ENCODE measurements at places on chromosomes 6 and 20.

GRCh38 chr6:52577022-52577777 is at the start of gene TRAM2:
TRAM2 (minus strand) TSS chr6:52577060; CDS start chr6:52576915, 145 bp downstream.
- no peak for DNase-seq

DNA sequence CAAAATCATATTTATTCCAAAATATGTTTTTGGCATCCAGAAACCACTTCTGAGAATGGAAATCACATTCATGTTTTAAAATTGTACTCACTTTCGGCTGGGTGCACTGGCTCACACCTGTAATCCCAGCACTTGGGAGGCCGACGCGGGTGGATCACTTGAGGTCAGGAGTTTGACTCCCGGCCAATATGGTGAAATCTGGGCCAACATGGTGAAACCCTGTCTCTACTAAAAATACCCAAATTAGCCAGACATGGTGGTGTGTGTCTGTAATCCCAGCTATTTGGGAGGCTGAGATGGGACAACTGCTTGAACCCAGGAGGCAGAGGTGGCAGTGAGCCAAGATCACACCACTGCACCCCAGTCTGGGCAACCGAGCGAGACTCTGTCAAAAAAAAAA is 580.7 kb downstream of the MAFB start:
- no peak for DNase-seq

- peak; percentile 62 for DNase-seq
Measured at GRCh38 chr6:159121486-159121885, 47.7 kb upstream of the FNDC1 start.

GRCh38 chr6:131572686-131573415 is at the start of gene ARG1:
ARG1 (plus strand) TSS chr6:131573226; CDS start chr6:131573283, 57 bp downstream.
- no peak for DNase-seq

DNA sequence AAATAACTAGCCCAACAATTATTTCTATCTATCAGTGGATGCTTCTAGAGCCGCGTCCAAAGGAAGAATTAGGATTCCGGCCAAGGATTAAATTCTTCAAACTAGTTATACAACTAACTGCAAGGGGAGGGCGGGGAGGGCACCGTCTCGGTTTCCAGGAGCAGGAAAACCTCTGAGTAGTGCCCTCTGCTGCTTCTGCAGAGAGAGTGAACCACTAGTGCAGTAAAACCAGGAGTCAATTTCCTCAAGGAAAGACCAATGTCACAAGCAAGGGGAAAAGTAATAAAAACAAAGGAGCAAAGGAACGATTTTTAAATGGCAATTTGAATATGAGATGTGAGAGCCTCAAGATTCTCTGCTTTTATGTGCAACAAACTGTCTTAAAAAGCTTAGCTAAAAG is 16.5 kb upstream of the UBE2J1 start:
- no peak for DNase-seq

DNA sequence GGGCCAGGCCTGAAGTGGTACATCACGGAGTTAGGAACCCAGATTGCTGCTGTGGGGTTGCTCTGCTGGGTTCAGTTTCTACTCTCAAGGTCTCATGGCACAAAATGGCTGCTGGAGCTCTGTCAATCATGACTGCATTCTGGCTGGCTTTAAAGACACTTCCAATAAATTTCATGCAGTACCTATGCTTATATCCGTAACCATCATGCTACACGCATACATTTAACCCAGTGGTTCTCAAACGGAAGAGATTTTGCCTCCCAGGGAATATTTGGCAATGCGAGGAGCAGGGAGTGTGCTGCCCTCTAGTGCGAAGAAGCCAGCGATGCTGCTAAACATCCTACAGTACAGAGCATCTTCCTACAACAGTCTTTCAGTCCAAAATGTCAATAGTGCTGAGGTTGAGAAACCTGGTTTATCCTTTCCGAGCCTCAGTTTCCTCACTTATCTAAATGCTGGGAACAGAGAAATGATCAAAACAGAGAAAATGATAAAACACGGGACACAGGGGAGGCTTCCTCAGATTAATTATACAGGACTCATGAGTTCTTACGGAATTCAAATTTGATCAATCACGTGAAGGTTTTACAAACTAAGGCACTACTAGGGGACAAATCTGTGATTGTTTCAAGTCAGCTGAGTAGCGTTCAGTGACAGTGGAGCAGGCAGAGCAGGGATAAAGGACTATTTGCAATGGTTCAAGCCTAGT is 9.6 kb upstream of the SLC2A10 start:
- DNase-seq: no peak

- DNase-seq: no peak
Measured at GRCh38 chr6:140001005-140001404, 626.6 kb upstream of the CITED2 start.

DNA sequence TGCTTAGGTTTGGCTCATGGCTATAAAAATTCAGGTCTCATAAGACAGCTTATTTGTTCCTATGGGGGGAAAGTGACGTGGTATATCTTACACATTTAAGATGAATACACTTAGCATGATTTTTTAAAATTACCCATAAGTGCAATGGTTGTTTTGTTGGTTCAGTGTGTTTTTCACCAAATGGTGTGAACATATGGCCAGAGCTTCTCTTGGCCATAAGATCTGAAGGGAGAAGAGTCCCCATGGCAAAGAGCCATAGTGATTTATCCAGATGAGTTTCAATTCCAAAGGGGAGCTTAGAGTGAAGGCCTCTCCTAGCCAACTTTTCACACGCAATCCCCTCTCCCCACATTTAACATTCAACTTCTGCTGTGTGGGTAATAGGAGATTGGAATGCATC is 107.6 kb downstream of the TMEM242 start:
- DNase-seq: no peak

- DNase-seq: peak; percentile 12
Measured at GRCh38 chr20:57380081-57380750, 11.0 kb upstream of the RBM38 start.

GRCh38 chr6:134590449-134590848 is 272.5 kb upstream of the SGK1 start:
- DNase-seq: no peak

GRCh38 chr6:79168695-79168980 is 65.8 kb downstream of the HMGN3 start:
- no peak for DNase-seq

GRCh38 chr6:158782432-158783166 is 36.6 kb downstream of the EZR start:
- DNase-seq: no peak

DNA sequence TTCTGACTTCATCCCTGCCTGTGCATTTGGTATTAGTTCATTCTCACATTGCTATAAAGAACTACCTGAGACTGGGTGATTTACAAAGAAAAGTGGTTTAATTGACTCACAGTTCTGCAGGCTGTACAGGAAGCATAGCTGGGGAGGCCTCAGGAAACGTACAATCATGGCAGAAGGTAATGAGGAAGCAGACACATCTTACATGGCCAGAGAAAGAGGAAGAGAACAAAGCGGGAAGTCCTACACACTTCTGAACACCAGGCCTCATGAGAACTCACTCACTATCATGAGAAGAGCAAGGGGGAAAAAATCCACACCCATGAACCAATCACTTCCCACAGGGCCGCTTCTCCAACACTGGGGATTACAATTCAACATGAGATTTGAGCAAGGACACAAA is 303.9 kb downstream of the CBLN4 start:
- no peak for DNase-seq

GRCh38 chr20:6705106-6705766 is 62.2 kb upstream of the BMP2 start:
- no peak for DNase-seq

DNA sequence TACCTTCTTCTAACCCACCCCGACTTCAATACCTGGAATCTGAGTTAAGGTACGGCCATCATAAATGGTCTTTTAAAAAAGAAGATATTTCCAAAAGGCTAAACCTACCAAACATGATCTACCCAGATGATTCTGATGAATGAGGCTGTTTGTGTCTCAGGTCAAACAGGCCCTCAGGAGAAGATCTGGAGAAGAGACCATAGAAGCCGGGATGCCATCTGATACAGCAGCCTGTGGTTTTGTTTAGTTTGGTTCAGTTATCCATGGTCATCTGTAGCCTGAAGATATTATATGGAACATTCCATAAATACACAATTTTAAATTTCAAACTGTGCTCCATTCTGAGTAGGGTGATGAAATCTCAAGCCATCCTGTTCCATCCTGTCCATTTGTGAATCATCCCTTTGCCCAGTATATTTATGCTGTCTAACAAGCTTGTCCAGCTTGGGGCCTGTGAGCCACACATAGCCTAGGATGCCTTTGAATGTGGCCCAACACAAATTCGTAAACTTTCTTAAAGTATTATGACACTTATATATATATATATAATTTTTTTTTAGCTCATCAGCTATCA is 4.0 kb upstream of the CAP2 start:
- no peak for DNase-seq

GRCh38 chr6:21751608-21752007 is 158.1 kb downstream of the SOX4 start:
- no peak for DNase-seq

DNA sequence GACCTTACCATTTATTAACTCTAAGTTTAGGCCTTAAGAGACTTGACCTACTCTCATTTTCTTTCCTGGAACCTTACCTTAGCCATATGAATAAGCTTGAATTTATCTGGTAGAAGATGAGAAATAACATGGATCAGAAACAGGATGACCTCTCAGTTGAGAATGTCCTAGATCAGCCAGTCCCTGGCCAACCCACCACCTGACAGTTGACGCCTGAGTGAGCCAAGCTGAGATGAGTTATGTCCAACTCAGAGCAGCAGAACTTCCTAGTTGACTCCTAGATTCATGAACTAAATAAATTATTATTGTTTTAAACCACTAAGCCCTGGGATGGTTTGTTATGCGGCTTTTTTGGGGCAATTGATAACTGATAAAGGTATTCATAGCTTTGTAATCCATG is 233.0 kb upstream of the RAB32 start:
- DNase-seq: no peak

DNA sequence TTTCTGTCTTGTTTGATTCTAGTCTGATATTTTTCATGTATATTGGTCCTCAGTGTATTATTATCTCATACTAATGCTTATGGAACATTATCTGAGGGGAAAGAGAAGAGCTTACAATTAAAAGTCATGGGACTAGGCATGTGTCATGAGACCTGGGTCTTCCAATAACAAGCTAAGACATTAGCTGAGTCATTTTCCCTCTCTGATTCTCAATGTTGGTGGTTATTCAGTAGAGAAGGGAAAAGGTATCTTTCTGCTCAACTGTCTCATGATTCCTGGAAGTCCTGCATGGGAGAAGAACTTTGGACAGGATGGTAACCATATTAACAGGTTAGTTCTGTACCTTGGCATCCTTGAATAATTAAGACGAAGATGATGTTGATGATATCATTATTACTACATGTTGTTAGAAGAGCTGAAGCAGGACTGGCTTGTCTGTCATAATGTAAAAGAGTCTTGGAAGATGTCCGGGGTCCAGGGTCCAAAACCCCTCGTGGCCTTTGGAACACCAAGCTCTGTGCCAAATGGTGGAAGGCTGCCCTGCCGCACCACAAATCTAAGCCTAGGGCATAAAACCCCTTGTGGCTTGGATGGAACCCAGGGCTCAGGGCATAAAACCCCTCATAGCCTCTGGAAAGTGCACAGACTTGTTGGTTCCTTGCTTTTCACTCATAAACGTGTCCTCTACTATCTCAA is 19.1 kb downstream of the TRIM38 start:
- no peak for DNase-seq

GRCh38 chr6:113281014-113281413 is 576.1 kb upstream of the MARCKS start:
- no peak for DNase-seq

- no peak for DNase-seq
Measured at GRCh38 chr6:37038292-37039198, 33.1 kb downstream of the FGD2 start.

GRCh38 chr20:38270869-38271605 is 10.5 kb upstream of the KIAA1755 start:
- no peak for DNase-seq

DNA sequence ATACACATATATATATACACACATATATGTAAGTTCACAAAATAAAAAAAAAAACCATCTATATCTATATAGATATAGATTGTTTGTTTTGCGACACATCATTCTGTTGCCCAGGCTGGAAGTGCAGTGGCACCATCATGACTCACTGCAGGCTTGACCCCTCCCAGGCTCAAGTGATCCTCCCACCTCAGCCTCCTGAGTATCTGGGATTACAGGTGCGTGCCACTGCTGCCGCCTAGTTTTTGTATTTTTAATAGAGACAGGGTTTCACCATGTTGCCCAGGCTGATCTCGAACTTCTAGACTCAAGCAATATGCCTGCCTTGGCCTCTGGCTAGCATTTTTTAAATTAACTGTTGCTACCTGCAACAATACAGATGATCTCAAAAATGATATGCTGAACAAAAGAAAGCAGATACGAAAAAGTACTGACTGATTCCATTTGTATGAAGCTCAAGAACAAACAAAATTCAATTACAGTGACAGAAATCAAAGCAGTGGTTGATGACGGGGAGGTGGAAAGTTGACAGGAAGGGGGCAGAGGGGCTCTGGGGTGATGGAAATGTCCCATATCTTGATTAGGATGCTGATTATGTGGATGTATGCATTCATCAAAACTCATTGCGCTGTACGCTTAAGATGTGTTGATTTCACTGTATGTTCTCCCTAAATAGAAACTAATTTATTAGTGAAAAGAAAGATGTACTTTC is 49.6 kb downstream of the ATXN1 start:
- DNase-seq: no peak

GRCh38 chr6:109015176-109015575 is 79.5 kb downstream of the SESN1 start:
- no peak for DNase-seq

- DNase-seq: no peak
Measured at GRCh38 chr6:679282-679681, 13.7 kb downstream of the EXOC2 start.

DNA sequence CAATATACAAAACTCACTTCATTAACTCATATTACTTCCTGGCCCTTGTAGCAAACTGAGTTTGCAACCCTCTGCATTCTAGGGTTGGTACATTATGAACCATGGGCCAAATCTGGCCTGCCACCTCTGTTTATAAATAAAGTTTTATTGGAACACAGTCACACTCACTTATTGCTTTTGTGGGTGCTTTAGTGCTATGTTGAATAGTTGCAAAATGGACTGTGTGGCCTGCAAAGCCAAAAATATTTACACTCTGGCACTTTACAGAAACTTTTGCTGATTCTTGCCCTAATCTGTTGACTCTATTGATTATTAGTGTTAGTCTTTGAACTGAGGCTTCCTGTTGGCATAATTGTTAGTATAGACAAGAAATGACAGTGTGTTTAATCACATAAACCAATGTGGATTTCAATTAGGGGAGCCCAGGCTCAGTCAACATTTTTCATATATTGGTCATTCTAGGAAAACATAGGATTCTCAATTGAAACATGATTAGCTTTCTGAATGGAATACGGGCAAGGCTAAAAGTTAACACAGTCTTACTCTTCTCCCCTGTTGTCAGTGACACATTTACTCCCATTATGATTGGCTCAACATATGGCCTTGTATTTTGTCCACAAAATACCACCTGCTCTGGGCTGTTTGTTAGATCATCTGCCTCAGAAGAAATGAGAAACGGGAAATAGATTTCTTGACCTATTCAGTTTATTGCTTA is 241.9 kb upstream of the ZFP64 start:
- no peak for DNase-seq

- DNase-seq: no peak
Measured at GRCh38 chr20:17659801-17660200, 22.2 kb downstream of the RRBP1 start.

- no peak for DNase-seq
Measured at GRCh38 chr6:64914124-64914523, 792.9 kb downstream of the EYS start.
